ENCODE measurements at places on chromosomes 5 and 9. TPM values are rescaled to one million over a fixed set of nuclear protein-coding genes. Genes with fewer than 3 reads are reported as not detected.

The JAKMIP2 gene
- 85.5 TPM for total RNA-seq

The GFPT2 gene
- 1.2 TPM for total RNA-seq

The PCDHA8 gene
- total RNA-seq, result 1.5 TPM

The SLCO6A1 gene
- total RNA-seq, result not detected

The DOLK gene
- total RNA-seq, result 23.2 TPM

The SLC36A3 gene
- total RNA-seq, result not detected

The ZMAT2 gene
- total RNA-seq, result 64.0 TPM

The SPATA9 gene
- not detected for total RNA-seq

The FPGS gene
- 78.2 TPM for total RNA-seq

The BHMT2 gene
- total RNA-seq, result 0.50 TPM

The EQTN gene
- total RNA-seq, result not detected

The GPR150 gene
- total RNA-seq, result 0.13 TPM

The SHOC1 gene
- total RNA-seq, result not detected

The SPATA31C1 gene
- not detected for total RNA-seq
